ENCODE measurements at places on chromosomes 7 and 10.

GRCh38 chr7:90994121-90994520 is 270.1 kb upstream of the FZD1 start:
- DNase-seq, result no peak

DNA sequence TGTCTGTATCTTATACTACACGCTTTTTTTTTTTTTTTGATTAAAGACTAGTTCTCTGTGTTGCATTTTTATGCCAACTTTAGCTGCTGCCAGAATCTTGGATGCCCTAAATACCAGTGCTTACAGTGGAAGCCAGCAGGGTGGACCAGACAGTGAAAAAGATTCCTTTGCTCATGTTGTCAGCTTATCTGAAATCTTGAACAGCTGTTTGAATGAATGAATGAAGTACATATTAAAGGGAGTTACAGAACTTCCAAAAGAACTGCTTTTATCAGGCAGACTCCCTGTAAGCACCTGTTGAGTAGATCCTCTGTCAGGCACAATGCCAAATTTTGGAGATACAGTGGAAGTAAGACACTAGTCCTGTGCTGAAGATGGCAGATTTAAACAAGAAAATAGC is 184.9 kb downstream of the PPP1R9A start:
- no peak for DNase-seq

DNA sequence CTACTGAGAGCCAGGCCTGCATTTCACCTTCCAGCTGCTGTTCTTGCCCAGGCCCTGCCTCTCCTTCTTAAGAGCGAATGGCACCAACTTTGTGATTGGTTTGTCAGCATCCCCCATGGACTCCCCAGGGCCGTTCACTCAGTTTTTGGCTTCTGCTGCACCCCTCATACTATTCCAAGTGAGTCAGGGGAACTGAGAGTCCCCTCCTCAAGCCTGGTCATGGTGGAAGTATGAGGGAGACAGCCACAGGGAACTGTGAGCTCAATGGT is 62.4 kb upstream of the ANTXRL start:
- DNase-seq, result no peak

GRCh38 chr10:123549761-123550454 is 116.2 kb upstream of the GPR26 start:
- DNase-seq, result no peak

- no peak for DNase-seq
Measured at GRCh38 chr10:100802607-100803006, 57.2 kb downstream of the PAX2 start.

GRCh38 chr10:49508249-49508648 is 30.7 kb downstream of the ERCC6 start:
- no peak for DNase-seq

- no peak for DNase-seq
Measured at GRCh38 chr7:47290466-47290865, 291.4 kb downstream of the TNS3 start.

GRCh38 chr10:68564712-68565111 is 4.6 kb downstream of the TET1 start:
- no peak for DNase-seq

DNA sequence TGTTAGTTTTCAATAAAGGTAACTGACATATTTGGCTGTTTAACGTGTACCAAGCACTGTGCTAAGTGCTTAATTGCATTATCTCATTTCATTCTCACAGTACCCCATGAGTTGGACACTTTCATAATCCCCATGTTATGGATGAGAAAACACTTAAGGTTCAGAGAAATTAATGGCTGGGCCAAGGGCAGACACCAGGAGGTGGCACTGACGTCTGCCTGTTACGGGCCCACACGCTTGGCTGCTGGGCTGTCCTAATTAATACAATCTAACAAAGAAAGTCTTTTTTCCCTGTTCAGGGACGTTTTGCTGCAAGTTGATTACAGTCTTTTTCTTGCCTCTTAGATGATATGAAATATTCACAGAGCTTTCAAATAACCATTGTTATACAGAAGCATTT is 16.1 kb downstream of the DYDC2 start:
- no peak for DNase-seq

GRCh38 chr7:68964060-68964459 is 634.2 kb upstream of the AUTS2 start:
- peak; percentile 35 for DNase-seq
